ENCODE measurements at places on chromosomes 2 and 18.
A peak's percentile ranks its signal among the peaks of the same experiment; 100 is the strongest.

DNA sequence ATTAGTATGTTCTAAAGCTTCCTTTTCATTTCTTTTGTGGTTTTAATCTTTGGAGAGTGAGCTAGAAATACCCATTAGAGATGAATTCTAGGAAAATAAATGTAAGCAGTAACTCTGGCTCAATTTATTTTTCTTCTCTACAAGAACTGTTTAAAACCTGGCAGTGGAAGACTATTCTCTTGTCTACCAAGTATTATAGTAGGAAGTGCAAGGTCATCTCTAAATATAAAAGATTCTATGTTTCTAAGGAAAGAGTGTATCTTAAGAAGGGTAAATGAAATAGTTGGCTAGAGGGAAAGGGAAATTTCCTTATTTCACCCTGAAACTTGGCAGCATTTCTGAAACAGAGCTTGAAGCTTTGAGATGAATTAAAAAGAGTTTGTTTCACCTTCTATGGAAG is 35.5 kb downstream of the PLCL1 start:
- DNase-seq, result no peak

DNA sequence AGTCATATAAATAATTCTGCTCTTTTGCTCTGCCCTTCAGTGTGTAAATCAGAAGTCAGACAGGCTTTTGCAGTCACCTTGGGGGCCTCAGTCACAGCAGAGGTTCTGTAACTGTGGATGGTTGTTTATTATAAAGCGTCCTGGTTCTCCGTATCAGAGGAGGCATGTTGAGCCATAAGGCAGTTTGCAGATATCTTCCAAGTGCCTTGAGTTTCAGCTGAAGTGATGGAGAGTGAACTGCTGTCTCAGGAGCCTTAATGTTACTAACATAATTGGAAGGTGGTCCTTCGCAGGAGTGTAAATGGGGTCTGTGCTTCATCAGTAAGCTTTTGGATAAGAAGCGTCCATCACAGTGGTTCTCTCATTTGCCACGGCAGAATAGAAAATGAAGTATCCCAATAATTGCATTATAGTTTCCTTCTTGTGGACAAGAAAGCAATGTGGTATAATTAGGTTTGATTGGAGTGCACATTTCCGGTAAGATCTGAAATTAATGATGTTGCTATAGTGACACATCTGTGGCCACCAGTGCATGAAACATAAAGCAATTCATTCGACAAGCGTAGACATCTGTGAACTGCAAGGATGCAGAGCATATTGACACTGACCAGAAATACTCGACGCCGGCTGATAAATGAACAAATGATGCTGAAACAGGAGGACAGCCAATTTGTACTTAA is 112.5 kb upstream of the NFATC1 start:
- DNase-seq, result no peak

GRCh38 chr2:28949617-28950305 is 31.3 kb upstream of the TOGARAM2 start:
- DNase-seq, result no peak

DNA sequence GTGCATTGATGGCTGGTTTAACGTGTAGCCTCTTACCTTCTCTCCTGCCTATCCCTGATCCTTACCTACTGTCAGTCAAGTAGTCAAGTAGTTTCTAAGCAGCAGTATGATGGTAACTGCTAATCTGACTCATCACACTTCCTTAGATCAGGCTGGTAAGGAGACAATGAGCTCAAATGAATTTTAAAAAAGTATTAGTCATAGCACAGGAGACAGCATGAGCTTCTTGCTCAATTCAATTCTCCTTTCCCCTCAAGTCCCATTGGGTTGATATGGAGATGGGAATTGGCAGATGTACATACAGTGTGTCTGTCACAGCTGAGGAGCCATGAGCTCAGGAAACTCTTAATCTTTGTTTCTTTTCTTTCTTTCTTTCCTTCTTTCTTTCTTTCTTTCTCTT is 799.7 kb downstream of the LRP1B start:
- DNase-seq, result peak; percentile 76

DNA sequence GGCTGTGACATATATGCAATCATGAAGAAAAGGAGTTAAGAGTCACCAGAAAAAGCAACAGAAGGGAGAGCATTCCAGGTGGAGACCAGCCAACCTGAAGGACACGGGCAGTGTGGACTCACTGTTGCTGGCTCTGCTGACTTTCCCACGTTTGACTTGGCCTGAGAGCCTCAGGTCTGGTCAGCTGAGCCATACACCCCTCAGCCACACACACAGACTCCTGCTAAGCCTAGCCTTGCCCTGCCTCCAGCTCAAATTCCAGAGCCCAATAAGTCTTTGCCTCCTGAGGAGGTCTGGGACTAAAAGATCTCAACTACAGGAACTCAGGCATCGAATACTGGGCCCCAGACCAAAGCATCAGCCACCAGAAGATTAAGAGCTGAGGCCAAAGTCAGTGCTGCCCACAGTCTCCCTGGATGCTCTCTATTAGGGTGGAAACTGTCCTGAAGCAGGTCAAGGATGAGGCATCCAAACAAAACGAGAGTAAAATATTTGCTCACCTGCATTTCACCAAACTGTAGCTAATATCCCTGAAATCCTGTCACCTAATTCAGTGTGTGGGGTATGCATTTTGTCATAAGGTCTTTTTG is 23.3 kb downstream of the CACNB4 start:
- no peak for DNase-seq

DNA sequence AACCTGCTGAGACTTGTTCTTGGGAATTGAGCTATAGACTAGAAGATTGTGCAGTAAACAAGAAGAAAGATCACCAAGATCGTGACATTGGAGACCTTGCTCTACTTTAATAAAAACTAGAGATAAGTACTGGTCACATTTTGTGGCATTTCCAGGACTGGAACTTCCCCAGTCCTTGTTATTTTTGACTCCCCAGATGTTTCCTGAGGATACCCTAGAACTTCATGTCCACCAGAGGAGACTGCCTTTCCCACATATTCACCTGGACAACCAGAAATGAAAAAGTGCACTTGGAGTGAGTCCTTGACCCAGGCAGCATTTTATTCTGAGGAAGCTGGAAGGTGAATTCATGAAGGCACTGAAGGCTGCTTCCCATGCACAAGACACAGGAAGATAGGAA is 5.7 kb downstream of the CD207 start:
- DNase-seq, result no peak

GRCh38 chr2:189409131-189409530 is 32.1 kb upstream of the WDR75 start:
- DNase-seq, result no peak

DNA sequence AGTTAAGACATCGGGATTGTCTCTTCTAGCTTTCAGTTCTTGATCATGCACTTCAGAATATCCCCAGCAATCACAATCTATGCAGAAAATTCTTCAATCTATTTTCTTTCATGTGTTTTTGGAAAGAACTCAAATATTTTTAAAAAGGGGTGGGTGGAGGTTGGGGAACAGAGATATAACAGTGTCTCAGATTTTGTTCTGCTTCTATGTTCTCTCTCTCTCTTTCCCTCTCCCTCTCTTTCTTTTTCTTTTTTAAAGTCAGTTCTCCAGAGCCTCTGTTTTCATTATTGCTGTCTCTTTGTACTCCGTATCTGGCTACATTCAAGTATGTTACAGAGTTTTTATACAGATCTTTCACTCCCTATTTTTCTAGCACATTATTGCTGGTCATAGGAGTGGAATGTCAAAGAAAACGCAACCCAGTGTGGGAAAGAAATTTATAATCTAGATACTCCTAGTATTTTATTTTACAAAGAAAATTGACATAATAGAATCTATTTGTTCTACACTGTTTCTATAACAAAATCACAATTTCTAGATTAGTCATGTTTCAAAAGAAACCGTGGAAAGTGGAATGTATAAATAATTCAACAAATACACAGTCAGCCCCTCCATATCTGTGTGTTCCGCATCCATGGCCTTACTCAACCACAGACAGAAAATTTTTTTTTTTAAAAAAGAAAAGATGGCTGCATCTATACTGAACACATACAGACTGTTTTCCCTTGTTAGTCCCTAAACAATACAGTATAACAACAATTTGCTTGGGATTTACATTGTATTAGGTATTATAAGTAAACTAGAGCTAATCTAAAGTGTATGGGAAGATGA is 11.2 kb upstream of the NEMP2 start:
- no peak for DNase-seq

DNA sequence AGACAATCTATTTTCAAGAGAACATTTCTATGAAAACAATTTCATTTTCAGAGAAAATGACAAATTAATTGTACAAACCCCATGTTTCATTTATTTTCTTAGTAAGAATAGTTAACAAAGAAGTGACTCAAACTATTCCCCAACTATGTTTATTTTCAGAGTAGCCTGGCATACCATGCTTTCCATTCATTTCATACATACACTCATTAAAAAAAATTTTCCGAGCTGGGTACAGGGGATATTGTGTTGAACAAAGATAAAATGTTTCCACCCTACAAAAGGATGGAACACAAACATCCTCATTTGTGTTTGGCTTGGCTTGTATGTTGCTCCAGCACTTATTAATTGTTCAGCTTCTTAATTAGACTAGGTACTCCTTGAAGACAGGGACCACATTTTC is 331.4 kb downstream of the EXOC6B start:
- DNase-seq, result no peak

- DNase-seq, result no peak
These were observed 164.8 kb downstream of the ATAD2B start for GRCh38 chr2:23762141-23762540.

DNA sequence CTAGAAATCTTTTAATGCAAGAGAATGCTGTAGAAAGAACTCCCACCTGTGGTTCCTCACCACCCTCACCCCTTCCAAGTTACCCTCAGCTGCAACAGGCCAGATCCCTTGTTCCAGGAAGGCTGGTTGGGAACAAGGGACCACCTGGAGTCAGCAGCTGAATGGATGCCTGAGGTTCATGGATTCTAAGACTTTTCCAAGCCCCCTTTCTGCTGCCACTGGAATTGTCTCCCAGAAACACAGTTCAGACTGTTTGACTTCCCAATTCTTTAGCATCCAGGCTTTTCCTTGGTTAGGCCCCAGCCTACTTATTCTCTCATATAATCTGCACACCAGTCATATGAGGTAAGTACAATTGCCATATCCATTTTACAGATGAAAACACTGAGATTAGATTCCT is 8.0 kb upstream of the ADCY3 start:
- no peak for DNase-seq

DNA sequence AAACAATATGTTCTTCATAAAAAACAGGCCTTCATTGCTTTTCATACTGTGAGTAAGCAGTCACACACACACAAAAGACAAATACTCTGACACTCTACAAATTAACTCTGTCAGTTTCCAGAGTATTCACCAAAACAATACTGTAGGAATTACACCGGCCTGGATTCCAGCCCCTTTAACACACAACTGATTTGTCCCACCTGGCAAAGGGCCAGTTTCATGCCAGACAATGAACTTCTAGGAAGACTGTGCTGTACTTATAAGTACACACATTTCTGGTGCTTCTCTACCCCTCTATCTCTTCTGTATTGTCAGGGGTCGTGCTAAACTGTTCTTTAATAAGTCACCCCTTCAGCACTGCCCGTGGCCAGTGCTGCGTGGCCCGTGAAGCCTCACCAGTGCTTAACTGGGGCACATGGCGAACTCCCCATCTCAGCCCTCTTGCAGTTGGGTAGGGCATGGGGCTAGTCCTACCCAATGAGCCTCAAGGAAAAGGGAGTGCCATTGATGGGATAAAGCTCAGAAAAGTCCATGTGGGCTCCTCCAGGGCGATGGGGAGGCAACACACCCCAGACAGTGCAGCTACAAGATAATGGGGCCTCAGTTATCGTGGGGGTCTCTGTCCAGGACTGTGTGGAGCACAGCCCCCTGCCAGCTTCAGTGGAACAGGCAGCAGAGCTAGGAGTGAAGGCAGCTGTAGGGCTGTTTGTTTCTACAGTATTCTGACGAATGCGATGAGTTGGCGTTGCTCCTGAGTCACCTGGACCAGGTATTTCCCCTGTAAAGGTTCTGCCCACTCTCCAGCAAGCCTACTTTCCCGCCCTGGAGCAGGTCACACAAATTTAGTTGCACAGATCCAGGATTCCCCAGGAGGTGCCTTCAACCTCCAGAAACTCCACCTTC is 99.0 kb downstream of the SP3 start:
- no peak for DNase-seq

- DNase-seq, result no peak
These were observed 39.6 kb downstream of the EN1 start for GRCh38 chr2:118807668-118808428.

GRCh38 chr2:12764849-12765605 is 48.3 kb downstream of the TRIB2 start:
- DNase-seq, result no peak

DNA sequence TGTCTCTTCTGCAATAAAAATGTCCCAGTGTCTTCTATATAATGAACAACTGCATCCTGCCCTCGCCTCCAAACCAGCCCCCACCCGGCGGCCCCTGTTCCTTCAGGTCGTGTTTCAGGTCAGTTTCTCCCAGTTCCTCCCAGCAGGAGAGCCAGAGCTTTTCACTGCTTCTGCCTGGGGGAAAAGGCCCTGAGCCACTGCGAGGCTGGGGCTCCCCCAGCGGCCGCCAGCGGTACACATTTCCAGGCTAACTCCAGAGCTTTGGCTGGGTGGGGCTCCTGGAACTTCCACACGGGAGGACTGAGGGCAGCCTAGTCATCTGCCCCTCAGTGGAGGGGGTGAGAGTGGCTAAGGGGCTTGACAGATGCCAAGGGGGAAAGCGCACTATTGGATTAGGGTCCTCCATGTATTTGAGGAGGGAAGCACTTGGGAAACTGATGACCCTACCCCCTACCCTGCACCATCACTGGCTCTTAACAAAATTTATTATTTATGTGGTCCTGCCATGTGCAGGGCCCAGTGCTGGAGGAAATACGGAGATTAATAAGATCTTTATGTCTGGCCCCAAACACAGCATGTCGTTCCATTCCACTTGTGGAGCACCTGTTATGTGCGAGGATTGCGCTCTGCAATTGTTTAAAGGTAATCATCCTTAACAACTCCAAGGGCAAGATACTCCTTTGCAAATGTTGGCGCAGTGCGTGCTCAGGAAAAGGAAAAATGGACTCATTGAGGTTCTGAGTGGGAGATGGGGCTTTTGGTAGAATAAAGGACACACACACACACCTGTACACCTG is 17.3 kb upstream of the CYS1 start:
- peak; percentile 64 for DNase-seq

DNA sequence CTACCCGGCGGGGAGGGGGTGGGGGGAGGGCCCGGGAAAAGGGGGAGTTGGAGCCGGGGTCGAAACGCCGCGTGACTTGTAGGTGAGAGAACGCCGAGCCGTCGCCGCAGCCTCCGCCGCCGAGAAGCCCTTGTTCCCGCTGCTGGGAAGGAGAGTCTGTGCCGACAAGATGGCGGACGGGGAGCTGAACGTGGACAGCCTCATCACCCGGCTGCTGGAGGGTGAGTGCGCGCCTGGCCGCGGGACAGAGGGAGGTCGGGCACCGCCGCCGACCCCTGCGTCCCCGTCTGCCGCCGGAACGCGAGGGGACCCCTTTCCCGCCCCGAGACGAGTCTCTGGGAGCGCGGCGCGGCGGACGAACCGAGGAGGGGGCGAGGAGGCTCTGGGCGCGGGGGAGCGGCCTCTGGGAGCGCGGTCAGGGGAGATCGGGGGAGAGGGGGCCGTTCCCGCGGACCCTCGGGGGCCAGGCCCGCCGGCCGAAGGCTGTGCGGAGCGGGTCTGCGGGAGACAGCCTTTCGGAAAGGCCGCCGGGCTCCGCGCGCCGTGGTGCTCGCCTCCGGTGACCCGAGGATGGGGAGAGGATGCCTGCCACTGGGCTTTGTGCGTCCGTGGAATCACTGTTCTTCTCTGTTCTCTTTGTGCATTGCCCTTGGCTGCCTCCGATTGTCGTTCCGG is 463 bp downstream of the PPP1CB start:
- DNase-seq, result peak; percentile 84

GRCh38 chr2:132253496-132254305 is 91.9 kb upstream of the ANKRD30BL start:
- DNase-seq, result no peak
